Esophagus mucosa (tissue), 1 donor: ENCODE measurements at places on chromosomes 12 and 14. TPM values are rescaled to one million over a fixed set of nuclear protein-coding genes. Genes with fewer than 3 reads are reported as not detected.
A peak's percentile ranks its signal among the peaks of the same experiment; 100 is the strongest.

L3HYPDH gene
- total RNA-seq: 11.5 TPM

PARPBP gene
- total RNA-seq: 10.4 TPM

- peak; percentile 20 for ATAC-seq
These were observed 22.2 kb downstream of the COX8C start for GRCh38 chr14:93368996-93369712.

GRCh38 chr12:71970031-71970430, 31.4 kb downstream of the TPH2 start:
- ATAC-seq: no peak

DNA sequence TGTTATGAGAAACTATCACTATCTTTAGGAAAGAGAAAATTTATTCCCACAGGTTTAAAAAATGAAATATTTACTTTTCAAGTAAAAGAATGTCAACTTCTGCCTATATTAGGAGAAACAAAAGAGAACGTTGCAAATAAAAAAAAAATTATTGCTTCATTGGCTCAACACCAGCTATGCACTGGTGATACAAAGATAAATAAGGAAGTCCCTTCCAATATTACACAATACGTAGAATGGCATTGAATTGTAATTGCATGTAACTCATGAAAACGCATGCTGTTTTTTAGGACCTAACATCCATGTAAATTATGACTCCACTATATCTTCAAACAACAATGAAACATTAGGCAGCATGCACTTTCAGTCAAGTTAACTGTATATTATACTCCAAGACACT, 56.4 kb upstream of the RERGL start:
- peak; percentile 59 for ATAC-seq

DNA sequence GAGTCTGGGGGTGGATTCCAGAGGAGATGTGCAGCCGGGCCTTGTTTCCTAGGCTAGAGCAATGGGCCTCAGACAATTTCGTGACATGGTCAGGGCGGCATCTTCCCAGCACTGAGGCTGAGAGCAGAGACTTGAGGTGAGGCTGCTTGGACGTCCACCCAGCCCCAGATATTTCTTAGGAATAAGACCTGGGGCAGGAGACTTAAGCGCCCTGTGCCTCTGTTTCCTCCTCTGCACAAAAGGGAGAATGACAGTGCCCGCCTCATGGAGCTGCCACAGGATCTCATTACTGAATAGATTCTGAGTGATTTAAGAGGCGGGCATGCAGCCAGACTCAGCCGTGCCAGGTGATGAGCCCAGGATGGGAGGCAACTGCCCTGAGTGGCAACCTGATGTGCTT, 297.9 kb upstream of the SFSWAP start:
- ATAC-seq: no peak

DNA sequence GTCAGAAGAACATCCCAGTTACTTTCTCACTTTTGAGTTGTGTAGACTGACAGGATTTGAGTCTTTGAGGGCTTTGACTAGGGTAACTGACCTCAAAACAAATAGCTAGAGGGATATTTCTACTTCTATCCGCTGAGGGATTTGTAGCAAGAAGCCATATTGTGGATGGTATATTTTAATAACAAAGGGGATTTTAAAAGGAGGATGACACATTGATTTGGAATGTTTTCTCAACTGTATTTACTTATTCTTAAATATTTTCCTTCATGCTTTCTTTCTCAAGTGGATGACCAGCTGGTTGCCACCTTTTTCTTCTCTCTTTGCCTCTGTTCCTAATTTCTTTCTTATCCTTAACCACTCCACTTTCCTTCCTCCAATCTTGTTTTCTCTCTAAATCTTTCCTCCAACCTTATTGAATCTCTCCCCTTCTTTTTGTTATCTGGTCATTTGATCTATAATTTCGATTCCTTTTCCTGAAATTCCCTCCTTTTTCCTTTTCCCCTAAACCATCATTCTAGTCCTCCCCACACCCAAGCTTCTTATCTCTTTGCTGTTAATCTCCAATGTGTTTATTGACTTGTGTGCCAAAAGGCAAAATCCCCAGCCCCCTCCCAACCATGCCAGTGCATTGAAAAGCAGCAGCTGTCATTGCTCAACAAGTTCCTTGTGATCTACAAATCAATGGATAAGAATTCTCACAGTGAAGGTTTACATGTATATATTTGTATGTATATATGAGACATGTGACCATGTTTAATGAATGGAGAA, 411.6 kb downstream of the RAD51B start:
- ATAC-seq: no peak

- no peak for ATAC-seq
These were observed 91.5 kb upstream of the SLC35F4 start for GRCh38 chr14:57957441-57957840.

- no peak for ATAC-seq
These were observed 34.0 kb downstream of the CHGA start for GRCh38 chr14:92956961-92957360.

DNA sequence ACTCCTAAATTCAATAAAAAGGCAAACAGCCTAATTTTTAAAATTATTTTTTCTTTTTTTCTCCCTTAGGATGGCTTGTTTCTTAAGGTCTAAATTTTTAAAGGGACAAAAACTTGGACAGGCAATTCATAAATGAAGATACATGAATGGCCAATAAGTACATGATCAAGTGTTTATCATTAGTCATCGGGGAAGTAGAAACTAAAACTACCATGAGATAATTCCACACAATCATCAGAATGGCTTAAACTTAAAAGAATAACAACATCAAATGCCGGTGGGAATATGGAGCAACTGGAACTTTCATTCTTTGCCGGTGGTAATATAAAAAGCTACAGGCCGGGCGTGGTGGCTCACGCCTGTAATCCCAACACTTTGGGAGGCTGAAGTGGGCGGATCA, 29.1 kb downstream of the MOK start:
- no peak for ATAC-seq

GRCh38 chr12:50558970-50559369, 54.2 kb downstream of the DIP2B start:
- no peak for ATAC-seq

GRCh38 chr12:2509137-2509536, 285.6 kb upstream of the FKBP4 start:
- ATAC-seq: no peak

GRCh38 chr14:88492272-88493089, 62.3 kb downstream of the PTPN21 start:
- peak; percentile 68 for ATAC-seq

GRCh38 chr12:31203261-31203660, 122.7 kb downstream of the SINHCAF start:
- ATAC-seq: no peak
